CD4-positive, alpha-beta T cell (primary cell): ENCODE measurements at places on chromosomes 5 and 9. TPM values are rescaled to one million over a fixed set of nuclear protein-coding genes. Genes with fewer than 3 reads are reported as not detected.
A peak's percentile ranks its signal among the peaks of the same experiment; 100 is the strongest.

DNA sequence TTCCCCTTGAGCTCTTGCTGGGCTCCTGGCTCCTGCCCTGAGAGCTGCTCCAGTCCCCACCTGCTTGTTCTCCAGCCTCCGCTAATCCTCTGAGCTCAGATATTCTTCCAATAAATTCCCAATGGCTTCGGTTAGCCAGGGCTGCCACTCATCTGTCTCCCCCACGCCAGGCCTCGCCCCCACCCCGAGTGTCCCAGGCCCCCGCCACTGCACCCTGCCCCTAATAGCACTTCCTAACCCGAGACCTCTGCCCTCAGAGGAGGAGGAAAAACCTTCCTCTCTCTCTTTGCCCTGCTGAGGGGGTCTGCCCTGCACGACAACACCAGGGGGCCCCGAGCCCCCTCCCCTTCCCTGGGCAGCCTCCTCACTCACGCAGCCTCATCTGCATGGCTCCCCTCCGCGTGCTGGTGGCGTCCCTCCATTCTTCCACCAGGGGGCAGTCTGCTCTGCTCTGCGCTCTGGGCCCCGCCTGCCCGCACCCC lies 5.4 kb upstream of the LCN15 start:
- peak; percentile 34 for DNase-seq

DNA sequence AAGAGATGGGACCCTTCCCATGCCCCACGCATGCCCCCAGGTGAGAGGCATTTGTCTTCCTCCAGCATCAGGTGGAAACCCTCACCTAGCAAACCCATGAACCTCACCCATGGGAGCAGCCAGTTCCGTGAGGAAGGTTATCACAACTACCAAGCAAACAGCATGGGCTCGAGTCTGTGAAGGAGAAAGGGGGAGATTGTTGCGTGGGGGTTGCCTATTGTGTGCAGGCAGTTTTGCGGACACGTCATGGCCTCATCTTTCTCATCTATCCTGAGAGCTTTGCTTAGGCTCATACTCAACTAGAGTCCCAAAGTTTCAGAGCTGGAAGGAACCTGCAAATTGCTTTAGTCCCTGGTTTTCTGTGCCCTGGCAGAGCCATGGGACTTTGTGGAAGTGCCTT lies 73.6 kb upstream of the TGFBR1 start:
- no peak for DNase-seq

- no peak for DNase-seq
Observed at GRCh38 chr9:31394015-31394473, 990.4 kb upstream of the ACO1 start.

GRCh38 chr9:20683351-20684034 lies 566 bp upstream of the FOCAD start:
- no peak for DNase-seq

GRCh38 chr9:114688909-114689610 lies 7.1 kb upstream of the TEX48 start:
- no peak for DNase-seq

ROR2 gene
- not detected for total RNA-seq

SPATA31D3 gene
- total RNA-seq = not detected

UGT3A2 gene
- not detected for total RNA-seq
